Aorta (tissue), 5 donors: ENCODE measurements at places on chromosomes 16 and 17. TPM values are rescaled to one million over a fixed set of nuclear protein-coding genes. Genes with fewer than 3 reads are reported as not detected.

GRCh38 chr16:27758544-27758943 lies 208.6 kb downstream of the KATNIP start:
- no peak for DNase-seq

DNA sequence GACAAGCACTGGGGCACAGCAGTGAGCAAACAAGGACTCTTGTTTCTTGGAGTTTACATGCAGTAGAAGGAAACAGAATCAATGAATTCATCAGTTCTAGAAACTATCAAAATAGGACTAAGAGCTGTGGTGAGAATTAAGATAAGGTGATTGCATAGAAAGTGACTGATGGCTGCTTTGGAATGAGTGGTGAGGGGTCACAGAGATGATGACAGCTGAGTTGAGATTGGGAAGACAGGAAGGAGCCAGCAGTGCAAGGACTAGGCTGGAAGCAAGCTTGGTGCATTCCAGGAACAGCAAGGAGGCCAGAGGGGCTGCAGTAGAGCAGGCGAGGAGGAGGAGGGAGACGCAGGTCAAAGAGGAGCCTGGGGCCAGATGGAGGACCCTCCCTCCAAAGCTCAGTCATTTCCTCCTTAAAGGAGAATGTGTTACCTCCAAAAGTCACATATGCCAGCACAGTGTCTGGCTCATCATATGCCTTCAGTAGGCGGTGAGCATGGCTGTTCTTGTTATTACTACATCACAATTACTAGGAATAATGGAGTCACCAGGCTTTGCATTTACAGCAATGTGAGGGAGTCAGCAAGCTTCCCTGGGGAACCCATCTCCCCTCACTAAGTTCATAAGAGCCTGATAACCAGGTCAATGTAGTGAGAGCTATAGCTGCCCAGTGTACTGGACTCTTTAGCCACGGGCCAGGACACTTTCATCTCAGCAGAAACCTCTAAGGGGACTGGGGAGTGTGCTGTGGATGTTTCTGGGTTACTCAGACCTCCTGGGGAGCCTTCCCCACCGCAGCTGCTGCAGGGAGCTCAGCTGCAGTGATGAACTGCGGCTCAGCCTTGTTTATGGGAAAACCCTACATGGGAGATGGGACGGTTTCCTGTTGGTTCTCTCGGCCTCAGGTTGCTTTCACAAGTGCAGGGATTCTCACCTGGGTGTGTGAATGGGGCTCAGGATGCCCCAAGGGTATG lies 157.2 kb downstream of the SEC14L1 start:
- no peak for DNase-seq

- DNase-seq: no peak
Observed at GRCh38 chr17:61088556-61088955, 311.1 kb upstream of the TBX2 start.

The HSF5 gene
- not detected for total RNA-seq

The KRTAP4-1 gene
- total RNA-seq: not detected

The SLC5A2 gene
- 0.65 TPM for total RNA-seq

GRCh38 chr16:19872935-19873334 lies 11.7 kb downstream of the GPRC5B start:
- no peak for DNase-seq

DNA sequence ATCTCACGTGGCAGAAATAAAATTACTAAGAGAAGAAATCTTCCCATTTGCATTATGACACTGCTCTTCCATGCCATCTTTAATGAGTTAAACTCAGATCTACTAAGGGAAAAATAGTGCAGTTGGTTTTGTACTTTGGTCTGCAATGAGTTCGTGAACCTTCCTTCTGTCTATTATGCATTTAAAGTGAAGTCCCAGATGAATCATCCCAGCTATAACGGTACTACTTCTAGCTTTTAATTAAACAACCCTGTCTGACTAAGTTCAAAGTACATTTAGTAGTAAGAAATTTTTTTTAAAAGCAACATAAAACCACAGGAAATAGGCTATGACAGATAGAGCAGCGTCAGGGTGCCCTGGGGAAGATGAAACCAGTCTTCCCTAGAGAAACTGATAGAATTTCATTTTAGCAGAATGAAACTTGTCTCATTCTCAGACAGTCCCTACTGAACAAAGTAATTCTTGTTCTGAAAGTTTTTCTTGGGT lies 1.8 kb downstream of the TMIGD1 start:
- DNase-seq: no peak

GRCh38 chr16:57525761-57526160 lies 10.6 kb downstream of the CCDC102A start:
- DNase-seq: no peak

DNA sequence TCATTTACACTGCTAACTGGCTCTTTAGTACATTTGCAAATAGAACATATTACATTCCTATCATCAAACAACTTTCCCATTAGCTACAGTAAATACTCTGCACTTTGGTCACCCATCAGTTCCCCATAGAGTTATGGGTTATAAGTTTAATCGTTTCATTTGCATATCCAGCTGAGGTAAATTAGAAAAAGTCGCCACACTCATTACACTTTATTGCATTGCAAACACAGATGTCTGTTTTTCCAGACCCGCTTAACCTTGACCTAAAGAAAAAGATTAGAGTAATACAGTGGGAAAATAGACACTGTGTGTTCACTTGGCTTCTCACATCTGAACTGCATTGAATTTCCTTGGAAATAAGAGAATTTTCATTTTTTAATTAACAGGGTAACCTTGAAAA lies 213.1 kb upstream of the PSMD7 start:
- DNase-seq: no peak

DNA sequence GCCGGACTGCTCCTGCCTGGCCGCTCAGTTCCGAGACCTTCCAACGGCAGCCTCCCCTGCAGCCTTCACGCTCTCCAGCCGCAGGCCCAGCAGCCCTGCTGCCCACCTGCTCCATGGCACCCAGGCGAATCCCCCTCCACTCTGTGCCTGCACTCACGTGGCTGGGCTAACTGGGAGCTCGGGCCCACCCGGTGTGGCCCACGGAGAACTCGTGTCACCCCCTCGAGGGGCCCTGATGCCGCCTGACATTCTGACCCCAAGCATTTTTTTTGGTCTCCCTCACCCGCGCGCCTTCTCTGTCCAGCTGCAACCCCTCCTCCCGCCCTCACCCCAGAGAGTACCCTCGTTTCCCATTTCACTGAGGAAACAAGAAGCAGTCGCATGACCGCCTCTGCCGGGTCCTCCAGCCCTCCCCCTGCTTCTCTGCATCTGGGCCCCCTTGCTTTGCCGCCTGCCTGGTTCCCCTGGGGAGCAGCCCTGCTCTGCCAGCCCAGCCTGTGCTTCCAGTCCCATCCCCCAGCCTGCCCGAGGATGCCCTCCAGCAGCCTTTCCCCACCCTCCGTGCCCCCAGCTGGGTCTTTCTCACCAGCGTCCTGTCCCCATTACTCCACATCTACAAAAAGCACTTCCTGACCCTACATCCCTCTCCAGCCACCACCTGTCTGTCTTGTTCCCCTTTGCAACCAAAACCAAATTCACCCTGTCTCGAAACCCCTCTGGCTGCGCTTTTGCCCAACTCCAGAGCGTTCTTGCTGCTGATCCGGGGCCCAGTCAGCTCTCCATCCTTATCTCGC lies 146.4 kb upstream of the CHMP6 start:
- DNase-seq: peak; percentile 64

DNA sequence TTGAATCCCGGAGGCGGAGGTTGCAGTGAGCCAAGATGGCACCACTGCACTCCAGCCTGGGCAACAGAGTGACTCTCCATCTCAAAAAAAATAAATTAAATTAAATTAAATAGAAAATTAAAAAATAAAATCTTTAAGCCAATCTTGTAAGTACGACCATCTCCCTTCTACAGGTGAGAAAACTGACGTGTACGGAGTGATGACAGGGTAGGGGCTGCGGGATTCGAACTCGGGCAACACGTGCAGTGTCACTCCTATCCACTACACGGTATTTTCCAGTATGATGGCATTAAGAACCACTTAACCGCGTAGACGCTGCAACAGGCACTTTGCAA lies 762 bp downstream of the WDR59 start:
- no peak for DNase-seq

The RPL23 gene
- total RNA-seq: 1,150 TPM

GRCh38 chr17:2211661-2212399 lies 91.8 kb downstream of the SMG6 start:
- DNase-seq: no peak

DNA sequence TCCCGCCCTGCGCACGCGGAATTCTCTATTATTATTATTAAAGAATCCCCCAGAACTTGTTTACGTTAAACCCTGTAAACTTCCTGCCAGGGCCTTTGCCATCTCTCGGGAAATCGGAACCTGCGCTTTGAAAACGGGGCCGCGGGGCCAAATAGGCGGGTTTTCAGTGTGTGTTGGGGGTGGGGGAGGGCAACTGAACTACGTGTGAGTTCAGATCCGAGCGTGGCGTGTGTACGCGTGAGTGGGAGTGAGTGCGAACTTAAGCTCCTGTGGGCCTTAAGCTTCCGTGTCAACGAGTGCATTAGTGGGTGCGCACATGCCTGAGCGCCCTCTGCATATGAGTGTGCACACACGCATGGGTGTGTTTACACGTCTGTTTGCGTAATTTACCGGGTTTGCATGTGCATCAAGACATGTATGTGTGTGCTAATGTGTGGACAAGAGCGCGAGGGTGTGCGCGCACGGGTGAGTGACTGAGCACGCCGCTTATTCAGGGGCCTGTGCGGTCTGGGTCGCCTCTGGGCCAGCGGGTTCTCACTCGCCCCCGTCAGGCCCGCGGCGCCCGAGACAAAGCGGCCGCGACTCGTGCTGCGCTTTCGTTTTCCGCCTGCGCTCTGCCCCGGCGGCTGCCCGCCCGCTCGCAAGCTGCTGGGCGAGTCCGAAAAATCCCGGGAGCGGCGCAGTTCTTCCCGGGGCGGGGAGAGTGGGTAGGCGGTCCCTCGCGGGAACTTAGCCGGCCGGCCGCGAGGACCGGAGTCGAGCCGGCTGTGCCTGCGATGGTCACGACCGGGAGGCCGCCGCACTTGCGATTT lies 1.2 kb upstream of the FOXF1 start:
- DNase-seq: peak; percentile 66

DNA sequence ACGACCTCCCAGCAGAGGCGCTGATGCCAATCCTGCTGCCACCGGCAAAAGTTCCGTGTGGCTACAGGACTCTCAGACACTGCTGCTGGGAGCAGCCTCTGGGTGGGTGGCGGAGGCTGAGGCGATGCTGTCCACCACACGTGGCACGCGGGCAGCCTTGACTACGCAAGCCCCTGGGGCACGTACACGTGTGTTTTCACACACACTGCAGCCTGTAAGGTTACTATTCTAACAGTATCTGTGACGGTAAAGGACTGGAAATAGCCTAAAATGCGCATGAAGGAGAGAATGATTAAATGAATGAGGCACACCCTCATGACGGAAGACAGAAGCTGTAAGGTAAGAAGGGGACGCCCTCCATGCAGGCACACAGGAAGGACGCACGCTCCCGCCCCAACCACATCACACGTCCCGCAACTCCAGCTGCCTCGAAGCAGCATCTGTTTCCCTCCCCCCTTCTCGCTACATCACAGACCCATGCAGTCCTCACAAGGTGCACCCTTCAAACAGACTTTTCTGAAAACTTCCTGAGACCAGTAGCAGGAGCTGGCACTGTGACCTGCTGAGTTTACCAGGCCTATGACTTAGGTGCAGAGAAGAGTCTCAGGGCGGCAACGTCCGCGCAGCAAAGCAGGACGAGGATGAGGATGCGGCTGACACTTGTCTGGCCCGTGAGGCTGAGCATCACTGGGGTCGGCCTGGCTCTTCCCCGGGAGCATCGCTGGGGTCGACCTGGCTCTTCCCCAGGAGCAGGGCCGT lies 28.7 kb upstream of the FASN start:
- DNase-seq: no peak

DNA sequence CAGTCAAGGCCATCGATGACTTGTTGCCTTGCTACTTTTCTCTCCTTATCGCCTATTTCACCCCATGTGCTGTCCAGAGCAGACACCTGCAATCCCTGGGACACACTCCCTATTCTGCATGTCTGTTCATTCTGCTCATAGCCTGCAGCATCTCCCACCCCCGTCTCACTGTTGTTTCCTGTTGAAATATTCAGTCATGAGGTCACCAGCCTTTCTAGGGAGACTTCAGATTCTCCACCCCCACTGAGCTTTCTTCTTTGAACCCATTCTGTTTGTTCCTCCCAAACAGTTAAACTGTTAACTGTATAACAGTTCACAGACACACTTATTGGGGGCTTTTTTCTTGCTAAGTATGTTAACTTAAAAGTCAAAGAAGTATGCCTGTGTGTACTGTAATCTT lies 94.4 kb downstream of the AATF start:
- no peak for DNase-seq

GRCh38 chr16:73006026-73006425 lies 41.9 kb downstream of the ZFHX3 start:
- DNase-seq: no peak

- DNase-seq: peak; percentile 89
Observed at GRCh38 chr17:4509923-4510617, 11.4 kb downstream of the SPNS2 start.

- no peak for DNase-seq
Observed at GRCh38 chr17:19717411-19717908, 1.1 kb upstream of the SLC47A2 start.

GRCh38 chr16:19804538-19805323 lies 79.9 kb downstream of the GPRC5B start:
- DNase-seq: peak; percentile 81

GRCh38 chr16:12132850-12133440 lies 156.4 kb downstream of the SNX29 start:
- DNase-seq: no peak

GRCh38 chr16:175011-175949 lies 1.2 kb upstream of the HBA1 start:
- DNase-seq: no peak

GRCh38 chr16:68324780-68325357 lies 14.1 kb downstream of the PRMT7 start:
- no peak for DNase-seq

DNA sequence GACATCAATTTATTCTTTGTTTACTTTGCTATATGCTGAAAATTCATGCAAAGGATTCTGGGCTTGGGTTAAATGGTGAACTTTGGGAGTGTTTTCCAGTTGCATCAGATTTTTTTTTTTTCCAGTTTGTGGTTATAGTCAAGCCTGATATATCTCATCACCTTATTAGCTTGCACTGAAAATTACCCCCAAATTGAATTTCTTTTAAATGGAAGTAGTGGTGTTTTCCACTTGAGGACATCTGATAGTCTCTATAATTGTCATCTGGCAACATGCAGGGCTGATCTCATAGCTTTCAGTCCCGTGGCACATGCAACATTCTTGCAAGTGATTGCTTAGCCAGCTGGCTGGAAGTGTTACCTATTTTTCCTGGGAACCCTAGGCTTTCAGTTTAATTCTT lies 4.7 kb upstream of the KRTAP3-1 start:
- no peak for DNase-seq

- DNase-seq: peak; percentile 46
Observed at GRCh38 chr17:79952901-79953300, 82.8 kb downstream of the TBC1D16 start.

The SLC6A2 gene
- total RNA-seq: not detected

GRCh38 chr16:54066451-54067105 lies 220.0 kb downstream of the IRX3 start:
- no peak for DNase-seq
